Astrocyte (in vitro differentiated cells and primary cell): ENCODE measurements at places on chromosomes 5 and 9.

GRCh38 chr9:76624391-76625048 lies 139.7 kb upstream of the PCA3 start:
- no peak for DNase-seq

DNA sequence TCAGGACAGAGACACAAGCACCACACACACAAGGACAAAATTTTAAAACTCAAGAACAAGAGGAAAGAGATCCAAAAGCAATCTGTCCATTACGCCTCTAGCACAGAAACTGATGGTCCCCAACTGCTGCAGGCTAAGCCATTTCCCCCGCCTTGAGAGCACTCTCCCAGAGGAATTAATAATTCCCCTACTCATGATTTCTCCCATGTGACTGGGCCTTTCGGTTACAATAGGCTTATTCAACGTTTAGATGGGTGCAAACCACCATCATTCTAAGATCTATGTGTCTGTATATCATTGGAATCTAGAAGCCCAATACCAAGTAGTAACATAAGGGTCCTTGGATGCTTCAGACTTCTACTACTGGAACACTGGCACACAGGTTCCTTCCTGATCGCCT lies 18.8 kb downstream of the BRD8 start:
- DNase-seq: no peak

DNA sequence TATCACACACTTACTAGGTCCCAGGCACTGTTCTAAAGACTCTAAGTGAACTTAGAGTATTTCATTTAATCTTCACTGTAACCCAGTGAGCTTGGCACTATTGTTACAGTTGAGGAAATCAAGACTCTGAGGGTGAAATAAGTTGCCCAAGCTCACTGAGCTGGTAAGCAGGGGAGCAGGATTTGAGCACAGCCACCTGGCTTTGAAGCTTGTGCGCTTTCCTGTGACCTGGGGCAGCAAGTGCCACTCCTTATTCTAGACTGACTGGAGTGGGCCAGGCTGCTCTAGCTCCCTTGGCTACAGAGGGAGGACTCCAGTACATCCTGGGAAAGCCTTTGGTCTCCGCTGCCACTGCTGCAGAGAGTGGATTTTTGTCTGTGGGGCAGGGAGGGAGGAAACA lies 50.0 kb downstream of the RGS3 start:
- DNase-seq: no peak

- no peak for DNase-seq
Measured at GRCh38 chr9:37632479-37632878, 18.3 kb upstream of the FRMPD1 start.
